ENCODE measurements at places on chromosomes 4 and X. TPM values are rescaled to one million over a fixed set of nuclear protein-coding genes. Genes with fewer than 3 reads are reported as not detected.

CLIC2 gene
- total RNA-seq: 4.0 TPM

XPNPEP2 gene
- total RNA-seq: 0.54 TPM

NRK gene
- total RNA-seq: 0.27 TPM

DNA sequence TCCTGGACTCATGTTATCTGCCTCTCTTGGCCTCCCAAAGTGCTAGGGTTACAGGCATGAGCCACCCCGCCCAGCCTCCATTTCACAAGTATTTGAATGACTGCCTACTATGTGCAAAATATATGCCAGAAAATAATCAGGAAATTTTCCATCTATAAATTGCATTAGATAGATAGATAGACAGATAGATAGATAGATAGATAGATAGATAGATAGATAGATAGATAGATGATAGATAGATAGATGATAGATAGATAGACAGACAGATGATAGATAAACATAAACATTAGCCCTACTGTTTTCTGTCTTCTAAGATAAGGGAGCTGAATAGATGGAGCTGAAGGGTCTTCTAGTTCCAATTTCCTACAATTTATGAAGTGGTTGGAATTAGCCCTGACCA lies 87.4 kb upstream of the TRIM2 start:
- H3K27me3 ChIP-seq: no peaks in the 10 kb centered on the region
- H3K27ac ChIP-seq: no peak overlapping the region
- no peak overlapping the region for H3K4me3 ChIP-seq

DNA sequence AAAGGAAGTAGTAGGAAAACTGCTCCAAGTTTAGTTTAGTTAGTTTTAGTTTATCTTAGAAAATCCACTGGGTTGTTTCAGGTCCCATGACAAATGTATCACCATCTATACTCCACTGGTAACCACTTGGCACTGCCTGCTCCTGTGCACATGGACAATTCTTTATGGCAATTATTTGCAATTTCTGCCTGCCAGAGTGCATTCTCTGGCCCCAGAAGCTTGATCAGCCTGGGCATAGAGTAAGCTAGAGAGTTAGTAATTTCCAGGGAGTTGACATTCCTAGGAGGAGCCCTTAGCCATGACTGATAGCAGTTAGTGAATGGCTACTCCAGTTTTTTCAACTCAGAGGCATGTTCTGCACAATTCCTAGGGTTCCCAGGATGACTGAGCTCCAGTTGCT lies 203.2 kb upstream of the FGF13 start:
- no peak overlapping the region for H3K27ac ChIP-seq
- no peak overlapping the region for H3K4me3 ChIP-seq
- H3K36me3 ChIP-seq: no peaks in the 10 kb centered on the region

- H3K4me1 ChIP-seq: no peaks in the 10 kb centered on the region
- no peak overlapping the region for H3K27ac ChIP-seq
- no peak overlapping the region for H3K4me3 ChIP-seq
- H3K27me3 ChIP-seq: no peaks in the 10 kb centered on the region
Measured at GRCh38 chr4:114304567-114304966, 294.0 kb upstream of the UGT8 start.

- DNase-seq: no peak
- no peak overlapping the region for H3K27ac ChIP-seq
- H3K4me3 ChIP-seq: no peak overlapping the region
- no peaks in the 10 kb centered on the region for H3K4me1 ChIP-seq
- no peaks in the 10 kb centered on the region for H3K27me3 ChIP-seq
Measured at GRCh38 chrX:149987613-149988012, 49.3 kb upstream of the EOLA2 start.

- DNase-seq: no peak
- H3K4me1 ChIP-seq: no peaks in the 10 kb centered on the region
- no peak overlapping the region for H3K27ac ChIP-seq
- H3K4me3 ChIP-seq: no peak overlapping the region
Measured at GRCh38 chr4:161696944-161697343, 466.9 kb downstream of the FSTL5 start.

- H3K4me3 ChIP-seq: no peak overlapping the region
- H3K36me3 ChIP-seq: no peaks in the 10 kb centered on the region
- H3K27me3 ChIP-seq: peaks cover 23% of the 10 kb centered on the region
- H3K27ac ChIP-seq: no peak overlapping the region
Measured at GRCh38 chrX:112266136-112266535, 183.6 kb upstream of the TRPC5 start.

DNA sequence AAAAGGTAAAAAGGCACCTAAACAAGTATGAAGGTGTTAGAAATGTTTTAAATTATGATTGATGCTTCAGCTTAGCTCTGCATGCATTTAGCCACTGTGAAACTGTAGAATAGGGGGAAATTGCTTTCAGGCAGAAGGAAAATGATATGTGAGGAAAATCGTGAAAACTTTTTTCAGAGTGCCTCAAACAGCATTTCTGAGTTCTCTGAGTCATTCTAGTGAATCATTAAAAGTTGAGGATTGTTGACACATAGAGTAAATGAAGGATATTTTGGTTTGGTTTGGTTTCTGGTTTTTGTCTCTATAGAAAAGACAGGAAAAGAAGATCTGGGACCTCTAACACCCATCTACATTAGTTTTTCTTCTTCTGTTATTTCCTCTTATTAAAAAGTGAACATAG lies 332.5 kb upstream of the TRAM1L1 start:
- H3K4me3 ChIP-seq: no peak overlapping the region
- no peaks in the 10 kb centered on the region for H3K27me3 ChIP-seq
- H3K4me1 ChIP-seq: no peaks in the 10 kb centered on the region
- H3K36me3 ChIP-seq: no peaks in the 10 kb centered on the region
- no peak overlapping the region for H3K27ac ChIP-seq

DNA sequence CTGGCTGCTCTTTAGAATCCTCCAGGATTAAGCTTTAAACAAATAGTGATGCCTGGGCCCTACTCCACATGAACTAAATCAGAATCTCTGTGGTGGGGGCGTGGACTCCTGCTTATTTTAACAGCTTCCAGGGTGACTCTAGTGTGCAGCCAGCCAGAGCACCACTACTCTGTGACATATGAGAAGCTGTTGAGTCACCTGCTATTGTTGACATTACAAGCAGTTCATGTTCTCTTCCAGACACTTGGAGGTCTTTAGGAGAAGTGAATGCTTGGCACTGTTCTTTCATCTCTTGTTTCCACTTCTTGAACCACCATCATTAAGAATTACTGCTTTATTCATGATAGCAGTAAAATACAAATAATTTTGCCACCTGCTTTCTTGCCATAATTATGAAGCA lies 426 bp upstream of the C4orf51 start:
- H3K27ac ChIP-seq: peak overlapping the region; percentile 93
- H3K4me1 ChIP-seq: peaks cover 16% of the 10 kb centered on the region
- no peaks in the 10 kb centered on the region for H3K27me3 ChIP-seq
- H3K4me3 ChIP-seq: peak overlapping the region; percentile 46
- no peaks in the 10 kb centered on the region for H3K36me3 ChIP-seq

DNA sequence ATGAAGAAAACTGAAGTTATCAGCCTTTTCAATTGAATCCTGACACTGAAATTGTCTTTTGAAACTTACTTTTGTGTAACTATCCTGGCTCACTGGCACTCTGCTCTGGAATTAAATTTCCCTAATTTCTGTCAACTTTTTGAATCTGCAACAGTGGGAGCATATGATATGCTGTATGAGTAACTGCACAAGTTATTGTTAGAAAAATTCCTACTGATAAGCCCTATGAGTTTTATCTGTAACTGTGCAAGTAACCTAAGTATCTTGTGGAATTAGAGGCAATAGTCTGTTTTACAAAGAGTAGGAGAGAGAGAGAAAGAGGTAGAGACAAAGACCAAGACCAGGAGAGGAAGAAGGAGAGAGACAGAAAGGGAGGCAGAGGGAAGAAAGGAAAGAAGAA lies 9.2 kb upstream of the HPGD start:
- no peaks in the 10 kb centered on the region for H3K27me3 ChIP-seq
- H3K4me1 ChIP-seq: no peaks in the 10 kb centered on the region
- no peak overlapping the region for H3K27ac ChIP-seq
- no peak for DNase-seq
- no peaks in the 10 kb centered on the region for H3K36me3 ChIP-seq

- H3K4me1 ChIP-seq: peaks cover 8% of the 10 kb centered on the region
- peak; percentile 75 for DNase-seq
- H3K27ac ChIP-seq: peak within 1 kb of the TSS; percentile 72
- peak within 1 kb of the TSS; percentile 78 for H3K4me3 ChIP-seq
Measured at GRCh38 chrX:154804957-154805695, at the start of gene MPP1. Gene MPP1, minus strand, starts transcription at chrX:154805485. Its CDS starts 112 bp downstream, at chrX:154805373.

DNA sequence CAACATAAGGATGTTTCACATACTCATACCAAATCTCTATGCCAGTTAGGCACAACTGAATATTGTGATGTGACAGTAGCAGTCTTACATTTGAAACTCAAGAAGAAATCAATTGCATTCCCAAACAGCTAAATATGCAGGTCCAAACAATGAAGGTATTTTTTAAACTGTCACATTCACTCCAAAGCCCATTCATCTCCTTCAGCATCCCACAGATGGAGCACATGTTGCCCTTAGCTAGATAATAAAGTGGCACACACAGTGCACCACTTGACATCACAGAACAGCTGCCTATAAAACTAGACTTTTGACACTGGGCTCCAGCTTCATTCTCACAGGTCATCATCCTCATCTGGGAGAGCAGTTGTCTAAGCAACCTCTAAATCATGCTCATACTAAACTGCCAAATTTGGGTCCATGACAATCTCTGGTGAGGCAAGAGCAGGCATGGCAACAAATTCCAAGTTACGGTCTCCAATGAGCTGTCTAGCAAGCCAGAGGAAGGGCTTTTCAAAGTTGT lies 26.2 kb upstream of the ARHGEF6 start:
- H3K27ac ChIP-seq: no peak overlapping the region
- H3K4me1 ChIP-seq: no peaks in the 10 kb centered on the region
- DNase-seq: no peak
- H3K27me3 ChIP-seq: no peaks in the 10 kb centered on the region
- H3K36me3 ChIP-seq: peaks cover 9% of the 10 kb centered on the region
- H3K4me3 ChIP-seq: no peak overlapping the region

DNA sequence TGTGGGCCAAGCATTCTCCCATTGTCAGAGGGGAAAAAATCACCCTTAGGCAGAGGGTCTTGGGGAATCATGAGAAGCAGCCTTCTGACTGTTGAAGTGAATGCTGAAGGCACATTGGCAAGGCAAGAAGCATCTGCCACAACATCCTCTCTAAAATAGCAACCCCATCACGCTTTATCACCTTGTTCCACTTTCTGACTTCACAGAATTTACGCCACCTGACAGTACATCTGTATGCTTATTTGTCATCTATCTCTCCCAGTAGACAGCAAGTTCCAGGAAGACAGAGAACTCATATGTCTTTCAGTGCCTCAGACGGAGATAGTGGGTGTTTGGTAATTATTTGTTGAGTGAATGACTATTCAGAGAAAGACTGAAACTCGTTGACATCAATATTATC lies 68.4 kb upstream of the SCML1 start:
- DNase-seq: no peak
- no peak overlapping the region for H3K27ac ChIP-seq
- peaks cover 3% of the 10 kb centered on the region for H3K27me3 ChIP-seq
- no peaks in the 10 kb centered on the region for H3K36me3 ChIP-seq

DNA sequence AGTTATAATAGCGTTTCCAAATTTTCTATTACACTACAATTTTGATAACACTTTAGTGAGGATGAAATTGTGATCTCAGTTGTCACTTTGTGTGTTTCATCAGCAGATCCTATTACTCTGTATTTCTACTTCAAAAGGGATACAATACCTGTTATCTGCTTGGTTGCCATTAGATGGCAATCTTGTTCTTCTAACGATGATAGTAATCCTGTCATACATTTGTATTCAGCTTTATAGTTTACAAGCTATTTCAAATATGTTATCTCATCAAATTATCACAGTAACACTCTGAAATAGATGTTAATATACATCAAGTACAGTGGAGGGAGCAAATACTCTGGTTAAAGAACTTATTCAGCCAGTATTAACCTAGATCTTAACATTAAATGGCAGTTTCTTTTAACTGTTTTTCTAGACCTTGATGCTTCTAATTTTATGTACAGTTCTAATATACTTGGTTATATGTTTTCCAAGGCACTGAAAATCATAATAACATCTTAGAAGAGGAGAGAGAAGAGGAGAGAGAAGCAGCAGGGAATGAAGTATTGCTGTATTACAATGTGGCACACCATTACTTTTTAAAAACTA lies 292.0 kb downstream of the CCSER1 start:
- H3K27ac ChIP-seq: no peak overlapping the region
- DNase-seq: no peak
- H3K27me3 ChIP-seq: no peaks in the 10 kb centered on the region
- no peaks in the 10 kb centered on the region for H3K36me3 ChIP-seq
- no peaks in the 10 kb centered on the region for H3K4me1 ChIP-seq
- H3K4me3 ChIP-seq: no peak overlapping the region

- no peak overlapping the region for H3K4me3 ChIP-seq
- peaks cover 11% of the 10 kb centered on the region for H3K4me1 ChIP-seq
- no peak for DNase-seq
- no peak overlapping the region for H3K27ac ChIP-seq
- no peaks in the 10 kb centered on the region for H3K36me3 ChIP-seq
Measured at GRCh38 chr4:999882-1000425, 6.8 kb upstream of the SLC26A1 start.

All from psoas muscle (tissue), 8 donors.